NCI-H146 (cell line): ENCODE measurements at places on chromosomes 3 and 15.

GRCh38 chr3:55895897-55896566 lies 408.9 kb upstream of the WNT5A start:
- peak; percentile 92 for DNase-seq

- DNase-seq, result no peak
These were observed 21.2 kb upstream of the SIAH2 start for GRCh38 chr3:150783920-150784746.

GRCh38 chr3:48999085-48999858 lies 7.9 kb upstream of the WDR6 start:
- peak; percentile 78 for DNase-seq

- DNase-seq, result no peak
These were observed 23.8 kb upstream of the TRAK1 start for GRCh38 chr3:42067326-42067725.

DNA sequence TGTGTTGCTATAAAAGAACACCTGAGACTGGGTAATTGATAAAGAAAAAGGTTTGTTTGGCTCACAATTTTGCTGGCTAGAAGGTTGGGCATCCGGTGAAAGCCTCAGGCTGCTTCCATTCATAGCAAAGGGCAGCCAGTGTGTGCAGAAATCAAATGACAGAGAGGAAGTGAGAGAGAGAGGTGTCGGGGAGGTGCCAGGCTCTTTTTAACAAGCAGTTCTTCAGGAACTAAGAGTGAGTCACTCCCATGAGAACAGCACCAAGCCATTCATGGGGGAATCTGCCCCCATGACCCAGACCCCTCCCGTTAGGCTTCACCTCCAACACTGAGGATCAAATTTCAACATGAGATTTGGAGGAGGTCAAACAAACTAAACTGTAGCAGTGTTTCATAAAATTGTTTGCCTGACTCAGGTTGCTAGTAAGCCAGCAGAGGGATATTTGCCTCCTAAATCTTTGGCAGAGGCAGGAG lies 4.5 kb upstream of the PARP15 start:
- no peak for DNase-seq

GRCh38 chr3:114860531-114860930 lies 286.6 kb downstream of the ZBTB20 start:
- peak; percentile 62 for DNase-seq

GRCh38 chr3:31785734-31786133 lies 195.3 kb downstream of the OSBPL10 start:
- DNase-seq, result no peak

GRCh38 chr3:142844339-142844977 lies 44.4 kb downstream of the PCOLCE2 start:
- peak; percentile 56 for DNase-seq
